Natural killer cell (primary cell): ENCODE measurements at places on chromosomes 12 and 14. TPM values are rescaled to one million over a fixed set of nuclear protein-coding genes. Genes with fewer than 3 reads are reported as not detected.
A peak's percentile ranks its signal among the peaks of the same experiment; 100 is the strongest.

GRCh38 chr14:98236314-98236713 lies 1035.7 kb downstream of the BCL11B start:
- no peak overlapping the region for H3K4me3 ChIP-seq
- H3K27ac ChIP-seq, result no peak overlapping the region
- no peaks in the 10 kb centered on the region for H3K36me3 ChIP-seq
- no peak for DNase-seq

DNA sequence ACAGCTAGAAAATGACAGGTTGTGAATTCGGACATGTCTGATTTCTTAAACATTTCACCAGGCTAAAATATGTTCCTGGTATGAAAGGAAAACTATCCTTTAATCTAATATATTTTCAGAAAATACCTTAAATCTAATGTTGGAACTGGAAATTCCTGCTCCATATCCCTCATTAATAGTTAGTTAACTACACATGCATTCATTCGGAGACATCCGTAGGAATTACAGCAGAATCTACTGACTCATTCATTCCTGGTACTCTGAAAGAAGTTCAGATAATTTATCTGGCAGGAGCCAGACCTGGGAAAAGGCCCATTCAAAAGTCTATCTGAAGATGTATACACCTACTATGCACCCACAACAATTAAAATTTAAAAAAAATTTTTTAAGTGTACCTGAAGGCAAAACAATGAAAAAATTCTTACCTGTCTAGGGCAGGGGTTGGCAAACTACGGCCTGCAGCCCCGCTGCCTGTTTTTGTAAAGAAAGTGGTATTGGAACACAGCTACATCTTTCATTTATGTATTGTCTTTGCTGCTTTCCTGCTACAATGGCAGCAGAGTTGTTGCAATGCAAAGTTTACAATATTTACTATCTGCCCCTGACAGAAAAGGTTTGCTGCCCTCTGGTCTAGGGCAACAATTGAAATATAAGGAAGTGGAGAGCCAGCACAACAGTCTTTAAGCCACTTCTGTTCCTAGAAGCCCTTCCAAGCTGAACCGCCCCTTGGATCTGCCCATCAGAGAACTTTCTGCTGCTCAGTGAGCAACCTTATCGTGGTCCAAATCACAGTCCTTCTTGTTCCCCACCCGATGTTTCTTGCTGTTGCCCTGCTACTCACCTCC lies 17.9 kb upstream of the NFYB start:
- peaks cover 12% of the 10 kb centered on the region for H3K4me1 ChIP-seq
- H3K27me3 ChIP-seq, result no peaks in the 10 kb centered on the region
- no peaks in the 10 kb centered on the region for H3K36me3 ChIP-seq
- no peak overlapping the region for H3K27ac ChIP-seq
- DNase-seq, result no peak
- H3K4me3 ChIP-seq, result no peak overlapping the region

DNA sequence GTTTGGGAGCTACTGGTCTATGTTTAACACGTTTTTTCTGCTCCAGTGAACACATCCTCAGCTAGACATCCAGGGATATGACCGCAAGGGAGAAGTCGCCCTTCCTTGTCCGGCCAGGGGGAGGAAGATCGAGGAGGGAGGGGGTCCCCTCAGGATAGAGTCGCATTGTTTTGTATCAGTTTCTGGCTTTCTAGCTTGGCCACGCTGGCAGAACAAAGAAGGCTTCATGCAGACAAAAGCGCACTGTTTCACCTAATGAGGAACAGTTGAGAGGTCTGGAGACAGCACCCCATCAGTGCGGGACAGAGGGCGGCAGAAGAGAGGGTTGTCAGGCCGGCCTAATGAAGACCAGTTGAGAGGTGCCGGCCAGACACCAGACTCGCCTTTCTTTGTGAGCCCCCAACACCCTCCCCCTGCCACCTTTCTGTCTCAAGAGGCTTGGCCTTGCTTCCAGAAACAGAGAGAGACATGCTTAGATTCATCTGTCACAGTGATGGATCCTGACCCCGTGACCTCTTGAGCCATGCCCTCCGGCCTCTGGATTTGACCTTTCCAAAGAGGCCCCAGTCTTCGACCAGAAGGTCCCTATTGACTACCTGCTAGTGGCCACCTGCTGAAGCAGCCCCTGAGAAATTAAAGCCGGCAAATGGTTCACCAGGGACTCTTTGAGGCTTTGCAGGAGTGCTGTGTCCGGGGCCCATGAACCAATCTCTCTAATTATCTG lies 254.7 kb upstream of the TBX3 start:
- DNase-seq, result no peak
- H3K27ac ChIP-seq, result no peak overlapping the region
- H3K36me3 ChIP-seq, result no peaks in the 10 kb centered on the region
- no peaks in the 10 kb centered on the region for H3K27me3 ChIP-seq

GRCh38 chr12:52061470-52062166 lies 8.2 kb upstream of the ATG101 start:
- no peak overlapping the region for H3K27ac ChIP-seq
- H3K4me1 ChIP-seq, result no peaks in the 10 kb centered on the region

GRCh38 chr12:80710727-80711449 lies 3.5 kb downstream of the MYF6 start:
- H3K4me1 ChIP-seq, result no peaks in the 10 kb centered on the region
- DNase-seq, result no peak
- H3K4me3 ChIP-seq, result no peak overlapping the region
- no peaks in the 10 kb centered on the region for H3K27me3 ChIP-seq

- no peaks in the 10 kb centered on the region for H3K4me1 ChIP-seq
- H3K27ac ChIP-seq, result no peak overlapping the region
- no peak for DNase-seq
- H3K4me3 ChIP-seq, result no peak overlapping the region
These were observed 110.9 kb downstream of the FSCB start for GRCh38 chr14:44396226-44396625.

DNA sequence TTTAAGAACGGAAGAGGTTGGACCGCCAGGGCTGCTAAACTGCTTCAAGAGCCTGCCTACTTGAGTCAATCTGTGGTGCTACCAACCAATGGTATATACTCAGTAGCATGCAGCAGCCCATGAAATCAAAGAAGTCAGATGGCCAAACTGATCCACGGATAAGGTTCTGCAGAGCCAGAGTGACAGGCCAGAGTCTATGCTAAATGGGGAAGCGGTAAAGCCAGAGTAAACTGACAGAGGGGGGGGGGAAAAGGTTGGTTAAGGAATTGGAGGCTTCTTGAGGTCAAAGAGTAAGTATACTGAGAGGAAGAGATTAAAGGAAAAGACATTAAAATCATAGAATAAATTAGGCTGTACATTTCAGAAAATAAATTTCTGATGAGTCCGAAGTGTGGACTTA lies 15.4 kb upstream of the SLC6A13 start:
- no peak for DNase-seq
- H3K36me3 ChIP-seq, result peaks cover 25% of the 10 kb centered on the region
- no peaks in the 10 kb centered on the region for H3K27me3 ChIP-seq
- H3K4me1 ChIP-seq, result no peaks in the 10 kb centered on the region

GRCh38 chr14:90836692-90837063 lies 20.4 kb upstream of the TTC7B start:
- H3K36me3 ChIP-seq, result no peaks in the 10 kb centered on the region
- no peak for DNase-seq
- peaks cover 3% of the 10 kb centered on the region for H3K27me3 ChIP-seq
- H3K4me1 ChIP-seq, result peaks cover 11% of the 10 kb centered on the region

DNA sequence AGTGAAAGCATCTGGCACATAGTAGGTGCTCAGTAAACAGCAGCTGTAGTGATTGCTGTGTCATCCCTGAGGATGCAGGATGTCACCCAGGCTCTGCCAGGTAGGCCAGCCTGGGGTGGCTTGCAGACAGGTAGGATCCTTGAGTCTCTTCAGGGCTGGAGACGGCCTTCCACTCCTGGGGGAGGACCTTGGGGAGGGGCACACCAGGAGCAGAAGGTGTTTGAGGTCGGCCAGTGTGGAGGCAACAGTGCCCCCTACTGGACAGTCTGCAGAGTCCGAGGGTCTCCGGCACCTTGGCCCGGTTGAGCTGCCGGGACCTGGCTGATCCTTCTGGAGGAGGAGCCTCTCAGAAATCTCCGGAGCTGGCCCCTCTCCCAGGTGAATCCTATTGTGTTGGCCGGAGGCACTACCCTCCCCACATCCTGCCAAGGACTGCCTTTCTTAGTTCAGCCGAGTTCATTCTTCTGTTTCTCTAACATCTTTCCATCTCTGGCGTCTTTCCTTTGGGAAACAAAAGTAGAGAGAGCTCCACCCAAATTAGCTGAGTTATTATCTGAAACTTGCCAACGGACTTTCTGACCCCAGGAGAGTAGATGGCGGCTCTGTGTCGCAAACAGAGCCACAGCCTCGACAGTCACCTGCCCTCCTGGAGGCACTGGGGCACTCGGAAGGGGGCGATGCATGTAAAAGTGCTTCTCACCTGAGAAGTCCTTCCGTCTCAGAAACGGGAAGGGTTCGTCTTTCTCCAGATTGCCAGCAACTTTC lies 41.8 kb upstream of the CLMN start:
- H3K27ac ChIP-seq, result no peak overlapping the region
- H3K36me3 ChIP-seq, result no peaks in the 10 kb centered on the region
- no peaks in the 10 kb centered on the region for H3K27me3 ChIP-seq
- no peak overlapping the region for H3K4me3 ChIP-seq
- DNase-seq, result peak; percentile 43

DNA sequence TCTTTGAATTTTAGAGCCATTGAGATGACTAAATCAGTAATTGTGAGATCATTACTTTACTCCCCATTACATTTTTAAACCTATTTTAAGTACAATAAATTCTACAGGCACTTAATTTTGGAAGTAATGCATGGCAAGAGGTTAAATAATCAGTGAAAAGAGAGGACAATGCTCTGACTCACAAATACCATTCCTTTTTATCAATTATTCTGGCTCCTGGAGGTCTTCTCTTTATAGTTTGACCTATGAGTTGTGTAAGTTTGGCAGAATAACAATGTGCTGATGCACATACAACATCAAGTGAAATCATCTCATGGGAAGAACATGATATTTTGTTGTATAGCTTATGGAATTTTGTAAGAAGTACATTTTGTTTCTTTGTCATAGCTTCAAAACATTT lies 166.7 kb downstream of the TMTC3 start:
- no peaks in the 10 kb centered on the region for H3K4me1 ChIP-seq
- H3K27ac ChIP-seq, result no peak overlapping the region
- no peaks in the 10 kb centered on the region for H3K27me3 ChIP-seq
- H3K4me3 ChIP-seq, result no peak overlapping the region
- no peaks in the 10 kb centered on the region for H3K36me3 ChIP-seq

GRCh38 chr12:42186793-42187192 lies 42.1 kb upstream of the GXYLT1 start:
- no peaks in the 10 kb centered on the region for H3K27me3 ChIP-seq
- no peak overlapping the region for H3K4me3 ChIP-seq
- no peak overlapping the region for H3K27ac ChIP-seq
- no peak for DNase-seq

DNA sequence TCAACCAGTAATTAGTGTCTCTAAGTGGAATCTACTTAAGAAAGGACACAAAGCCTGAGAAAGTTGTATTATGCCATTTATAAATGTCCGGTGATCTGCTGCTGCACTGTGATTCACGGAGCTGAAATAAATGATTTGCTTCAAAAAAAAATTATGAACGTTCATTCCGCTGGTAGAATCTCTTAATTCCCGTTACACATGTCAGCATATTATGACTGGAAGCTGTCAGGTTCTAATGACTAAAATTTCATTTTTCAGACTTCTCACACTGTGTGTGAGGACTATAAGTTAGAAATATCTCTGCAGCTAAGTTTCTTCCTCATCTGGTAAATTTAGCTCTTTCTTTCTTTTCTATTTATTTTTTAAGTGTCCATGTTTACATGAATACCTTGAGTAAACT lies 647.1 kb downstream of the VRK1 start:
- no peak overlapping the region for H3K27ac ChIP-seq
- H3K27me3 ChIP-seq, result no peaks in the 10 kb centered on the region
- no peak for DNase-seq
- H3K36me3 ChIP-seq, result no peaks in the 10 kb centered on the region
- peaks cover 10% of the 10 kb centered on the region for H3K4me1 ChIP-seq

- no peaks in the 10 kb centered on the region for H3K36me3 ChIP-seq
- H3K4me3 ChIP-seq, result no peak overlapping the region
- H3K27ac ChIP-seq, result no peak overlapping the region
These were observed 156.6 kb downstream of the TSPAN9 start for GRCh38 chr12:3233797-3234196.

- H3K27me3 ChIP-seq, result no peaks in the 10 kb centered on the region
- H3K4me3 ChIP-seq, result no peak overlapping the region
- H3K4me1 ChIP-seq, result peaks cover 14% of the 10 kb centered on the region
These were observed 35.5 kb downstream of the TMBIM6 start for GRCh38 chr12:49776858-49777257.

GRCh38 chr14:70785556-70785955 lies 23.8 kb downstream of the MAP3K9 start:
- no peaks in the 10 kb centered on the region for H3K36me3 ChIP-seq
- H3K27ac ChIP-seq, result no peak overlapping the region
- H3K4me3 ChIP-seq, result no peak overlapping the region
- no peak for DNase-seq
- H3K4me1 ChIP-seq, result peaks cover 15% of the 10 kb centered on the region

- H3K36me3 ChIP-seq, result no peaks in the 10 kb centered on the region
- H3K4me3 ChIP-seq, result no peak overlapping the region
These were observed 30.4 kb upstream of the KCNA5 start for GRCh38 chr12:5013266-5013730.

- no peak overlapping the region for H3K27ac ChIP-seq
- no peaks in the 10 kb centered on the region for H3K4me1 ChIP-seq
- H3K36me3 ChIP-seq, result no peaks in the 10 kb centered on the region
- H3K27me3 ChIP-seq, result no peaks in the 10 kb centered on the region
- no peak overlapping the region for H3K4me3 ChIP-seq
- no peak for DNase-seq
These were observed 34.2 kb upstream of the KTN1 start for GRCh38 chr14:55545779-55546178.

DNA sequence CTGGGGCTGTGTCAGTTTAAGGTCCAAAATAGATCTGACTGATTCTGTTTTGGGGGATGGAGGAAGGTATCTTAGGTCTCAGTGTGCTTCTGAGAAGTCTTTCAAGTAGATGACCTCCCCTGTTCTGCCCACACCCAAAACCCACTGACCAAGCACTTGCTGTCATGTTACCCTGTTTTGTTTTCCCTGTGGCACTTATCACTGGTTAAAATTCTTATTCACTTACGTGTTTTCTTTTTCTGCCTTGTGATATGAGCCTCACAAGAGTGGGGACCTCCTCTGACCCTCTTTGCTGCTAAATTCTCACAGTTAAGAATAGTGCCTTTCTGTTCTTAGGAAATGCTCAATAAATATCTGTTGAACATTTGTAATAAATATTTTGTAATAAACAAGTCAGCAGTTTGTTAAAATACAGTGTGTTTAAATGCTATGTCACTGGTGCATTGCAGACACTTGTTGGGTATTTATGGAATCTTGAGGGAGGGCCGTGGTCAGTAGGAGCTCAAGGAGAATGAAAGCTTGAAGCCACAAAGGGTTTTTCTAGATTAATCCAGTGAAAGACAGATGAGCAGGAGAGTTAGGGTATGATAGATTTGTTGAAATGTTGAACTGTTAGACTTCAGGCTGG lies 20.9 kb downstream of the PLEKHA5 start:
- no peaks in the 10 kb centered on the region for H3K36me3 ChIP-seq
- no peaks in the 10 kb centered on the region for H3K4me1 ChIP-seq
- DNase-seq, result no peak
- H3K4me3 ChIP-seq, result no peak overlapping the region
- no peaks in the 10 kb centered on the region for H3K27me3 ChIP-seq

The A2M gene
- 0.08 TPM for total RNA-seq

The SERPINA10 gene
- total RNA-seq, result not detected

The MYF6 gene
- total RNA-seq, result not detected

The TCL1B gene
- not detected for total RNA-seq

The CD4 gene
- 8.5 TPM for total RNA-seq

The TMEM229B gene
- total RNA-seq, result 49.9 TPM

The FLVCR2 gene
- total RNA-seq, result 1.4 TPM

The UBE3B gene
- total RNA-seq, result 46.7 TPM

The LRP1-AS gene
- total RNA-seq, result not detected

The PRIMA1 gene
- total RNA-seq, result not detected

The ST8SIA1 gene
- 0.79 TPM for total RNA-seq

The SLC39A5 gene
- 0.70 TPM for total RNA-seq
